Muscle of back (tissue), 13 donors: ENCODE measurements at places on chromosomes 2 and 18.
A peak's percentile ranks its signal among the peaks of the same experiment; 100 is the strongest.

DNA sequence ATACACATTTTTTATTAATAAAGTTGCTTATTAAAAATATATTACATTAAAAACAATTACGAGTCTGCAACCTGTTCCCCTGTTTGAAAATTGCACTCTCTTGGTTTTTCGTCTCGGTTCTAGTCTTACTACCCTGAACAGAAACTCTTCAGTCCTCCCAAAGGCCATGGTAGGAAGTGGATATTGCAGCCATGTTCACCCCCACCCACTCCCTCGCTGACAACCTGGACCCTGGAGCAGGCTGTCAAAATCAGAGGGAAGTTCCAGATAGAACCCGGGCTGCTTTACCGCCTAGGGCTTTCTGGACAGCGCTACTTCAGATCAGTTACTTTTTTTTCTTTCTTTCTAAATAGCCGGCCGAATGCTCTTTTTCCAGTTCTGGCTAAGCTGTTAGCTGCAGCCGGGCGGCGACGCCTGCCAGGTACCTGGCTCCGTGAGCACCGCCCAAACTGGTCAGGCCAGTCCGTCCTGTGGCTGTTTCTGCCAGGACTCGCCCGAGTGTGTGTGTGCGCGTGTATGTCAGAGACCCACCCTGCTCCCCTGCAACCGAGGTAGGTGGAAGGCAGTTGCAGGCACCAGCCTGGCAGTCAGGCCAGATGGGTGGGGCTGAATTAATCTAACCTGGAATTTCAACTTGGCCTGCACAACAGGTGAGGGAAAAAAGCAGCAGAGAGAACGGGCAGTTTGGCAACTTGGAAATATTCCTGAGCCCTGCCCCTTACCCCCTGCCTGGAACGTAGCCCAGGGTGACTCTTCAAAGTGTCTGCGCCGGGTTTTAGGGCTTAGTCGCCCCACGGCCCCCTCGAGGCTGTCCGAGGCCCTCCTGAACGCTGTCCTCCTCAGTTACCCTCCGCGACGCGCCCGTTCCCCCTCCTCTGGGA, 1.1 kb upstream of the TET3 start:
- DNase-seq: no peak

- no peak for DNase-seq
Observed at GRCh38 chr2:44965684-44966083, 24.2 kb downstream of the SIX3 start.

- no peak for DNase-seq
Observed at GRCh38 chr2:157946919-157947557, 70.9 kb upstream of the ACVR1 start.

DNA sequence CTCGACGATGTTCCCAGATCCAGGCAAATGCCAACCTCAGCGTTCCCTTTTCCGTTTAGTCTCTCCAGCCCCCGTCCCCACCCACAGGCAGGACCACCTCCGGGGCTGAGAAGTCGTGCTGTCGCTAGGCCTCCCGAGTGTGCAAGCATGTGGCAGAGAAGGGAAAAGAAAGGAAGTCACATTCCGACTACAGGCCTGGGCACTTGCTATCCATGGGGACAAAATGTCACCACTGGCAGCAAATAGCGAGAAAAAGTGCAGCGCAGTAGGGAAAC, 420 bp downstream of the PIGN start:
- DNase-seq: no peak

GRCh38 chr2:209929369-209929768, 73.1 kb upstream of the RPE start:
- no peak for DNase-seq

- DNase-seq: no peak
Observed at GRCh38 chr2:54589038-54589339, 132.9 kb downstream of the SPTBN1 start.

DNA sequence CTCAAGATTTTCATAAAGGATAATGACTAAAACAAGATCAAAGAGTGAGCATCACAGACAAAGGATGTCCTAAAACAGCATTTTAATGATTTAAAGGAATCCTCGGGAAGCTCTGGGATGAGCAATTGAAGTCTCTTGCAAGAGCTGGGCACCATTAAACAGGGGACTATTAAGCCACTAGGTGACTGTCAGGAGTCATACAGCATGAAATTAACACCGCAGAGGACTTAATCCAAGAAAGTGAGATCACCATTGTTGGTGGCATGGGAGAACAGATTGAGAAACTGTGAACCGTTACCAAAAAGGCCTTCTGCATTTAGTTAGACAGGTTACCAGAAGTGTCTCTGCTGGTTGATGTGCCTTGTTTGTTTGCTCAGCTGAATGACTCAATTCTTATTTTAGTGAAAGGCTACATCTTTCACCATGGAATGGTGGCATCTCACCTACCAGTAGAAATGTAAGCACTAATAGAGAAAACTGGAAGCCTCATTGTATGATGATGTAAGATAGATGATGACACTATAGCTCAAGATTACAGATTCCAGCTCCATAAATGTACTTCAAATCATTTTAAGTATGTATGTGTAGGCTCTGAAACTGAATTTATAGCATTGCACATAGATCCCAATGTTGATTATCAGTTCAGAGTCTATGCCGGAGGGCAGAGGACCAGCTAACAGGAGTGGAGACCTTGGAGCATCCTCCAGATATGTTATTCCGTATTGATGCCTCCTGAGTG, 427.6 kb downstream of the SUCLG1 start:
- no peak for DNase-seq

DNA sequence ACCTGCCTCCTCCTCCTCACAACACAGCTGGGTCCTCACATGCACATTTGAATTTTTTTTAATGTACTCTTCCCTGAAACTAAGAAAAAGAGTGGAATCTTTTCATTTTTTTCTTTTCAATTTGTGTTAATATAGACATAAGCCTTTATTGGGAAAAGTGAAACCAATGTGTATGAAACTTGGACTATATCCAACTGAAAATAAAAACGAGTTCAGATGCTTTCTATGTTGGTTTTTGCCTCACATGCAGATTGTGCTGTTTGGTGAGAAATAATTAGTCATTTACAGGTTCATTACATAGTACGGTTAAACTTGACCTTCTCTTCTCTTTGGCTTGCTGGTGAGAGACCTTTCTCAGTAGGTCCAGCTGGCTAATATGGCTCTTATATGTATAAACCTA, 515.2 kb upstream of the FANCL start:
- no peak for DNase-seq

GRCh38 chr2:55590810-55591440, 26.5 kb downstream of the PPP4R3B start:
- no peak for DNase-seq

- no peak for DNase-seq
Observed at GRCh38 chr2:197210430-197210829, 100.2 kb downstream of the ANKRD44 start.

GRCh38 chr2:110114831-110115255, 779 bp downstream of the MALL start:
- DNase-seq: no peak

DNA sequence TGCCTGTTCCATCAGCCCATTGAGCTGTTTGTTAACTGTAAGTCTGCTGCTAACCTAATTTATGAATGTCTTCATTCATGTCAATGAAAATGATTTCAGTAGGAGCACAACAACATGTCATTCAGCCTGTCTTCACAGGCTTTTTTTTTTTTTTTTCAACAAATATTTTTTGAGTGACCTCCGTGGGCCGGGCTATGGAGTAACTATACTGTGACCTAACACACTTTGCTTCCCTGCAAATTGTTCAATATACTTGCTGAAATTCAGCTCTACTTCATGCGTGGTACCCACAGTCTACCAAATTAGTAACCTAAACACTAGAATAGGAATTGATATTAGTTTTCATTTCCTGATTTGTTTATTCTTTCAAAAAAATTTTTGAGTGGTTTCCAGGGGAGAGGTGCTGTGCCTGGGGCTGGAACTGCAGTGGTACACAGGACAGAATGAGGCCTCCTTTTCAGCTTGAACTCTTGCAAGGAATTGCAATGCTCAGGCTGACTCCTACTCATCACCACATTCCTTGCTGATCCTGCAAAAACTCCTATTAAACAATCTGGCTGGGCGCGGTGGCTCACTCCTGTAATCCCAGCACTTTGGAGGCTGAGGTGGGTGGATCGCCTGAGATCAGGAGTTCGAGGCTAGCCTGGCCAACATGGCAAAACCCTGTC, 87.1 kb downstream of the CDH20 start:
- no peak for DNase-seq

DNA sequence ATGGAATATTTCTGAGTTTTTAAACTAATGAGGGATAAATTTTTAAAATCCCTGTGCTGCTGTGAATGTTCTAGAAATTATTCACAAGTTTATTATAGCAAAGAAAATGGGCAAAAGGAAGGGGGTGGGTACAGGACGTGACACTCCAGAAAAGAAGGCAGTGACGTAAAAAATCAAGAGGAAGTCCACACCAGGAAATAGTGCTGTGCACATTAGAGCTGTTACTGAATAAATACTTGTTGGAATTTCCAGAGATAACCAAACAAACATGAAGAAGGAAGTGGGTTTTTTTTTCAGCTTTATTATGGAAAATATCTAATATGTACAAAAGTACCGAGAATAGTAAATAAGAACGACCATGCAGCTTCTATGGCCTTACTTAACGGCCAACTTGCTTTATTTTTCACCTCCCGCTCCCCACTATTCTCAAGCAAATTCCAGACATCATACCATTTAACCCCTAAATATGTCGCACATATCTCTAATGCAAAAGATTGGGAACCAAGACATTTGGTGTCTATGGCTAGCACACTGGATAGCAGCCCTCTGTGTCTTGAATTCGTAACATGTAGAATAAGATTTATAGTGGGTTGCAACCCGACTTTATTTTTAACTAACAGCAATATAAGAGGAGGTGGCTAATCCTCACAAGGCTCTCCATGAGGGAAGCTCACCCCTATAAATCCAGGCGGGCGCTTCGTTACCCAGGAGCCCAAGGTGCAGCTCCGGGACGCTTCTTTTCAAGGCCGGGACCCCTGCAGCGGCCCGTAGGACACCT, 580 bp upstream of the NDUFV2 start:
- DNase-seq: peak; percentile 58

DNA sequence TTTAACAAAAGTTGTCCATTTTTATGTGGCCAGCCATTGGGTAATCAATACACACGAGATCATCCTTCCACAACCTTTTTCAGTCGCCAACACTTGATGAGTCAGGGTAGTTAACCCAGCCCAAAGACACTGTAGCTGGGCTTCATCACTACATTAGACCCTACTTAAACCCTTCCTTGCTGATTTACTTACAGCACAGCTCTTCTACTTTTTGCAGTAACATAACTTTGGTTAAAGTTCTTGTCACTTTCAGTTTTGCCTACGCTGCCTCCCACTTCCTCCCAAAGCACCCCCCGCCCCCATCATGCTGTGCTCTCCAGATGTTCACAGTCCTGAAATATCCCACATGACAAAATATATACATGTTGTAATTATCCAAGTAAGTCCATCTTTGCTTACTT, 103.6 kb downstream of the CDK15 start:
- no peak for DNase-seq

DNA sequence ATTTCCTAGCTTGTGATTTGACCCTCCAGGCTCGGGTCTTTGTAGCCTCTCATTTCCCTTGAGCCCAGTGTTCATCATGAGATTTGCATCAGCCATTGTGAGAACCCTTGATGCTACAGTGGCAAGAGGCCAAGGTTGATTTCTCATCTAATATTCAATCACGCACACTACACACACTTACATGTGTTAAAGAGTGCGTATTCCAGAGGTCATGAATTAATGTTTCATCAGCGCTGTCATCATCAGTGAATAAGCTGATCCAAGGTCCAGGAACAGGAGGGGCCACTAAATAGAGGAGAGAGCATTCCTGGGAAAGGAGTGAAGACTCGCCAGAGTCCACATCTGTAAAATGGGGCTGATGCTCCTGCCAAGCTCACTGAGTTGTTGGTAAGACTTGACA, 276.1 kb upstream of the SIX2 start:
- peak; percentile 42 for DNase-seq

GRCh38 chr2:101900375-101900774, 91.4 kb upstream of the IL1R2 start:
- no peak for DNase-seq

DNA sequence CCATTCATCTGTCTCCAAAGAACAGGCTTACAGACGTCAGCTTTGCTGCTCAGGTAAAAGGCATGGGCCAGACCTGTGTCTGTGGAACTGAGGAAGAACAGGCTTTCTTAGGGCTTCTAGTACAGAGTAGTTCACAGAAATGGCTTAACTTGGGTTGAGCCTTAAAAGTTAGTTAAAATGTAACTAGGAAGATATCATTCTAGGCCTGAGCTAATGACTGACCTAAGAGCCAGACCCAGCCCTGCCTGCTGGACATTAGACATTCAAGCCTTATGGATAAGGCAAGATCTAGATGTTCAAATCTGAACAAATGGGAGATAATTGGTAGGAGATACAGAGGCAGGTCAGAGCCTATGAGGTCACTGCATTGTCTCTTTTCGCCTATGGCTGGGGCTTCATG, 73.9 kb upstream of the SLC14A2 start:
- DNase-seq: no peak

GRCh38 chr2:205696927-205697441, 14.7 kb downstream of the NRP2 start:
- peak; percentile 85 for DNase-seq

DNA sequence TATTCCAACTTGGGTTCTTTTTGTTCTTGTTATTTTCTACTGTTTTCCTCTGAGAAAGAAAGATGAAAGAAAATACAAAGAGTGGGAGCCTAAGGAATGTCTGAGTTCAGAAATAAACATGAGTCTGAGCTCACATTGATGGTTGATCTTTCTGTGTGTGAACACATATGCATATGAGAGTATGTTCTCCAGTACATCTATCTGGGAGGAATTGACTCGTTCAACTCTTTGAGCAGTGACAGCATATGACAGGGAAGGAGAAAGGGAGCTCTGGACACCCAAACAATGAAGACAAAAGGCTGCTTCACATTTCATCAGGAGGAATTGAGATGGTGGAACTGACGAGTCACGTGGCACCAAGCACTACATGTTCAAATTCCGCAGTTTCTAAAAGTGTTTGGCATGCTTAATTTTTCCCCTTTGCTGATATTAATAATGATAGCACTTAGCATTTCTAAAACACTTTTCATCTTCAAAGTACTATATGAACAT, 229.8 kb upstream of the ACVR2A start:
- no peak for DNase-seq

- DNase-seq: no peak
Observed at GRCh38 chr2:161409308-161409907, 6.7 kb upstream of the TBR1 start.

- DNase-seq: no peak
Observed at GRCh38 chr2:239830121-239831000, 194.8 kb downstream of the NDUFA10 start.

DNA sequence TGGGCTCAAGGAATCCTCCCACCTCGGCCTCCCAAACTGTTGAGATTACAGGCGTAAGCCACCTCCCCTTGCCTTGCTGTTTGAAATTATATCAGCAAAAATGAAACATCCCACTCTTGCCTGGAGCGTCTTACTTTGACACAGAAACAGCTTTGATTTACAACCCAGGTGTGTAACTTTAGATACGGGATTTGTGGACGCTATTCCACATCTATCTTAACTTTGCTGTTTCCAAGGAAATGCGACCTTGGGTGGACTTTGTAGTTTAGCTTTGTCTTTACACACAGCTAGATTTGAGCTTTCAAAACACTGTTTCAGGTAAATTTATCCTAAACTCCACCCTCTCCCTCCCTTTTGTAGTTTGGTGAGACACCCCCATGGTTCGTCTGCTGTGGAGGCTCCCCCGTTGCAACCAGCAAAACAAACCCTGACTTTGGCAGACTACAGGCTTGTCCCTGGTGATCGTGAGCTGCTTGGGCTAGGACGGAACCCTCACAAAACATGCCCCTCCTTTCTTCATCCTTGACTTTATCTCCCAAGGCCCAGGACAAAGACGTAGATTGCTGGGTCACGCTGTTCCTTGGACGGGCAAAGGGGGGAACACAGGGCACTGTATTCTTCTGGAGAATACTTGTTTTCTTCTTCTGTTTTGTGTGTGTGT, 5.5 kb upstream of the MSH6 start:
- DNase-seq: no peak

GRCh38 chr2:226220511-226220910, 579.1 kb downstream of the IRS1 start:
- DNase-seq: no peak
